ENCODE measurements at places on chromosomes 6 and 20. TPM values are rescaled to one million over a fixed set of nuclear protein-coding genes. Genes with fewer than 3 reads are reported as not detected.

Gene TCP11
- total RNA-seq: not detected

Gene AKIRIN2
- total RNA-seq: 37.7 TPM

Gene IPCEF1
- 9.5 TPM for total RNA-seq

Gene WFDC10B
- not detected for total RNA-seq

Gene NMBR
- not detected for total RNA-seq

Gene PROCR
- total RNA-seq: 0.41 TPM

Gene PSORS1C2
- not detected for total RNA-seq

Gene ASCC3
- total RNA-seq: 64.6 TPM

Gene SDCBP2
- total RNA-seq: 2.2 TPM

Gene VSTM2L
- total RNA-seq: not detected

Gene MEI4
- not detected for total RNA-seq

Gene POU3F2
- not detected for total RNA-seq

All from T-helper 2 cell treated with Interferon-gamma antibody and Interleukin-4, amounts not matched to agents 100 ng/mL and 5 ng/mL, for 36 hours (primary cell).